Stimulated activated CD4-positive, alpha-beta T cell treated with anti-CD3 and anti-CD28 coated beads, Interleukin-1b, Interleukin-23, amount 100 ng/mL, for 1 hour (primary cell): ENCODE measurements at places on chromosomes 1 and 21.

- no peak for DNase-seq
These were observed 545.3 kb downstream of the PLA2G4A start for GRCh38 chr1:187374082-187374481.

GRCh38 chr1:187009320-187009719 lies 180.6 kb downstream of the PLA2G4A start:
- no peak for DNase-seq

GRCh38 chr1:166271151-166271538 lies 104.3 kb upstream of the FAM78B start:
- DNase-seq = no peak

DNA sequence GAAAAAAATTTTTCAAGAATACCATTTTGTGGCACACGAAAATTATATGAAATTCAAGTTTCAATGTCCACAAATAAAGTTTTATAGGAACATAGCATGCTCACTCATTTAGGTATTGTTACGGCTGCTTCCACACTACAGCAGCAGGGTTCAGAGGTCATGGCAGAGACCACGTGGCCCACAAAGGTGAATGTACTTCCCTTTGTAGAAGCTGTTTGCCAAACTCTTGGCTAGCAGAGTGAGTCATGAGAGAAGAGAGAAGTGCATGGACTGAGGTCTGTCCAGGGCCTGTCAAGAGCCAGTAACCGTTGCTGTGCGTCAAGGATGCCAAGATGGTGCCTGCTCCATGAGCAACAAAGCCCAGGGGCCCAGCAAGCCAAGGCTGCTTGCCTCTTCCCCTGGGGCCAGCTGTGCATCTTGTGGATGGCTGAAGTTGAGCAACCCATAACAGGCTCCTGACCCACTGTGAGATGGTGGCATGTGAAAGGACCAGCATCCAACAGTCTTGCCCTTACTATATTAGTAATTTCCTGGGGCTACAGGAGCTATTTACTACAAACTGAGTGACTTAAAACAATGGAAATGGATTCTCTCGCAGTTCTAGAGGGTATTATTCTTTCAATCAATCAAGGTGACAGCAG lies 64.8 kb upstream of the ATP5PO start:
- DNase-seq = no peak

- no peak for DNase-seq
These were observed 80.9 kb upstream of the AJAP1 start for GRCh38 chr1:4573526-4573925.

DNA sequence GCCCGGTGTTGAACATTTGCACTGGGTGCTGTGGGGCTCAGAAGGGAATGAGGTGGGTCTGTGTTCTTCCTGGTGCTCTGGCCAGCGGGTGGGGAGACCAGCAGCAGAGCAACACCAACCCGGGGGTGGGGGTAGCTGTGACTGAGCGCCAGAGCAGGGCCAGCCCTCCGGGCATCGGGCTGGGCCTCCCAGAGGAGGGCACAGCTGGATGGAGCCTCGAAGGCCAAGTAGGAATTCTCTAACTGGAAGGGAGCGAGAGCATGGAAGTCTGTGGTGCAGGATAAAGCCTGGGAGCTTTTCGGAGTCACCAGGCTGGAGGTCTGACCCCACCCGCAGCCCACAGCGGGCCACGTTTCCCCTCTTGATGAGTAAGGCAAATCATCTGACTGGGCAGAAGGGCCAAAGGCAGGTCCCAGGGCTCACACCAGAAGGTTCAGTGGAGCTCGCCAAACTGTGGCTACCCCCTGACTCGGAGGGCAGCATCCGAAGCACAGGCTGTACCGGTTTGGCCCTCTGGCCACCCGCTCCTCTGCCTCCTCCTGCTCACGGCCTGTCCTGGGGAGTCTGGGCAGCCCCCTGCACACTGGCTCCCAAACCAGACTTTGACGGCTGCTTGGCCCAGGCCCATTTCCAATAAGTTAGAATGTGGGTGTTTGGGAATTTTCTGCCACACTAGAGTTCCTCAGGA lies 18.8 kb downstream of the SLC1A7 start:
- no peak for DNase-seq

GRCh38 chr1:50418600-50419109 lies 4.6 kb downstream of the DMRTA2 start:
- DNase-seq = no peak

- DNase-seq = no peak
These were observed 136.8 kb downstream of the PGBD5 start for GRCh38 chr1:230289350-230289644.

- no peak for DNase-seq
These were observed 26.0 kb upstream of the UAP1 start for GRCh38 chr1:162535501-162535900.
